ENCODE measurements at places on chromosomes 16 and 17.
A peak's percentile ranks its signal among the peaks of the same experiment; 100 is the strongest.

- DNase-seq: peak; percentile 76
Measured at GRCh38 chr16:67393111-67393787, at the start of gene TPPP3. Gene TPPP3, minus strand, starts transcription at chr16:67393498. Its CDS starts 2,387 bp downstream, at chr16:67391111.

GRCh38 chr17:29671661-29672060, 48.9 kb upstream of the CORO6 start:
- no peak for DNase-seq

DNA sequence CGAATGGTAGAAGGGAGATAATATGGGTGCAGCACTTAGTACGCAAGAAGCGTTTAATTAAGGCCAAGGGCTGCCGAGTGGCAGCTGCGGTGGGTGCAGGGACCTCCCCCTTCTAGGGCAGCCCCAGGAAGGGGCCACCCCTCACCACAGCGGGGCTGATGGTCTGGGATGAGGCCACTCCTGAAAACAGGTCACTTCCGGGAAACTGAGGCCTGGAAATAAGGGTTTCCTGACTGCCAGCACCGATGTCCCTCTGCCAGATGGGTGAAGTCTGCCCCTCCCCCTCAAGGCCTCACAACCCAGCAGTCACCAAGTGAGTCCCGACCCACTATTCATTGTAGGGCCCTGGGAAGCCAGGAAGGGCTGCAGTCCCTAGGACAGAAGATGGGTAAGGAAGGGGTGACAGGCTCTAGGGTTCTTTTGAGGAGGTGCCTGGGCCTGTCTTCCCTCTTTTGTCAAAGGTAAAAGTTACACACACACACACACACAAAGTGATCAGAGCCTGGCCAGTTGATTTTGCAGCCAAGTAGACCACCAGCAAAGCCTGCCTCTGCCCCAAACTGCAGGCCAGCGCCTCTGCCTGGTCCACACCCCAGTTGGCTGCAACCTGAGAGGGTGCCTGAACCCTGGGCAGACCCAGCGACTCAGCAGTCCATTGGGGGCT, 12.5 kb downstream of the SREBF1 start:
- no peak for DNase-seq

DNA sequence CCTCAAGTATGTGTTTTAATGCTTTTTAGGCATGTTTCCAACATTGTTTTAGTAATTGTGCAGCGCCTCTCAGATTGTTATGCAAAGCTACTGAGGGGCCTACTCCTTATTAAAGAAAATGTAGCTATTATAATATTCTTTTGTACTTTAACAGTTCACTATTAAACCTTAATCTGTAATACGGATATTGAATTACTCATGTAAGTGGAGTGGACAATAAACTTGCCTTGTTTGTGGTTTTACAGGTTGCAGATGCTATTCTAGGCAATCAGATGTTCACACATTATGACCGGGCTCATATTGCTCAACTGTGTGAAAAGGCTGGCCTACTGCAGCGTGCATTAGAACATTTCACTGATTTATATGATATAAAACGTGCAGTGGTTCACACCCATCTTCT, 41.0 kb downstream of the PTRH2 start:
- no peak for DNase-seq

DNA sequence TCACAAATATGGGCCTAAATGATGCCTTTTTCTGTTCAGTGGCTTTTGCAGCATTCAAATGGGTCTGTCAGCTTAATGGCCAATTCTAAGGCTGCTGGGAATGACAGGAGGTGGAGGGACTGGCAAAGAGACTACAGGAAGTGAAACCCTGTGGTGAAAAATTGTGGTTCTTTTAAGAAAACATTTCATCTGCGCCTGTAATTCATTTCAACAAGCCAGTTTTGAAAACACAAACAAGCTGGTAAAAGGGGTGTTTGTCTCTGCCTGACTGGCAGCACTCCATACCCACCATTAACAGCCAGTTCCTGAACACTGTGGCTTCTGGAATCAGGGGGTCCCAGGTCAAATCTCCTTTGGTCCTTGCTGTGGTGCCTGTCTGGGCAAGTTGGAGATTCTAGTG, 3.6 kb upstream of the KDM8 start:
- no peak for DNase-seq

DNA sequence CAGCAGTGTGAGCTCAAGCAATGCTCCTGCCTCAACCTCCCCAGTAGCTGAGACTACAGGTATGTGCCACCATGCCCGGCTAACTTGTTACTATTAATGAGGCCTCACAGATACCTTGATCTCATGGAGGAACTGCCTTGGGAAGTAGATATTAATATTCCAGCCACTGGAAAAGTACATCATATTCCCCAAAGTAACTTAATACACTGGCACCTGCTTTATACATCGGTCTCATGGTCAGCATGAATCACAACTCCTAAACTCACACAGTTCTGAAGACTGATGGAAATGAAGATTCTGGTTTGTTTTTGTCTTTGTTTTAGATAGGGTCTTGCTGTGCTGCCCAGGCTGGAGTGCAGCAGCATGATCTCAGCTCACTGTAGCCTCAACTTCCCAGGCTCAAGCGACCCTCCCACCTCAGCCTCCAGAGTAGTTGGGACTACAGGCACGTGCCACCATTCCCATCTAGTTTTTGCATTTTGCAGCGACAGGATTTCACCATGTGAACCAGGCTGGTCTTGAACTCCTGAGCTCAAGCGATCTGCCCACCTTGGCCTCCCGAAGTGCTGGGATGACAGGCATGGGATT, 28.2 kb downstream of the ADCY9 start:
- DNase-seq: peak; percentile 19
